HEK293T (cell line): ENCODE measurements at places on chromosomes 11 and 22.

- no peak for DNase-seq
Measured at GRCh38 chr11:16750417-16750816, 12.0 kb downstream of the C11orf58 start.

DNA sequence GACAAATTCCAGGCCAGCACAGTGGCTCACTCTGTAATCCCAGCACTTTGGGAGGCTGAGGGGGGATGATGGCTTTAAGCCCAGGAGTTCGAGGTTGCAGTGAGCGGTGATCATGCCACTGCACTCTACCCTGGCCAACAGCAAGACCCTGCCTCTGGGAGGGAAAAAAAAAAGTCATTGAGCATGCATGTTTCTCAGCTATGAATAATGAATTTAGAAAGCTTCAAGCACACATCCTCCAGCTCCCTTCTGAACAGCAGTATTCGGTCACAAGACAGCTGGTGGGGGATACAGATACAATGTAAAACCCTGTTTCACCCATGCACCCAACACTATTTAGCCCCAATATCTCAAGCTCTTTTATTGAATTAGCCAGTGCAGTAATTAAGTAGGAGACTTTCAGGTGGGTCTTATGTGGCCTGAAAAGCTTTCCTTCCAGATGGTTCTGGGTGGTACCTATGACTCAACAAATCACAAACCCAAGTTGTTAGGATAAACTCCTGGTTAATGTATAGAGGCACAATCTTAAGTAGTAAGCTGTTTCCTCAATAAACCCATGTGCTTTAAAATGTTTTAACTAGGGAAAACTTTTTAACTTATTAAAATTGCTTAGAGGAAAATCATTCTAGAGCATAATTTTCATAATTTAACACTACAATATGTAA is 13.4 kb downstream of the PRDM10 start:
- DNase-seq = no peak

- DNase-seq = no peak
Measured at GRCh38 chr11:18778468-18778867, 13.1 kb downstream of the PTPN5 start.

DNA sequence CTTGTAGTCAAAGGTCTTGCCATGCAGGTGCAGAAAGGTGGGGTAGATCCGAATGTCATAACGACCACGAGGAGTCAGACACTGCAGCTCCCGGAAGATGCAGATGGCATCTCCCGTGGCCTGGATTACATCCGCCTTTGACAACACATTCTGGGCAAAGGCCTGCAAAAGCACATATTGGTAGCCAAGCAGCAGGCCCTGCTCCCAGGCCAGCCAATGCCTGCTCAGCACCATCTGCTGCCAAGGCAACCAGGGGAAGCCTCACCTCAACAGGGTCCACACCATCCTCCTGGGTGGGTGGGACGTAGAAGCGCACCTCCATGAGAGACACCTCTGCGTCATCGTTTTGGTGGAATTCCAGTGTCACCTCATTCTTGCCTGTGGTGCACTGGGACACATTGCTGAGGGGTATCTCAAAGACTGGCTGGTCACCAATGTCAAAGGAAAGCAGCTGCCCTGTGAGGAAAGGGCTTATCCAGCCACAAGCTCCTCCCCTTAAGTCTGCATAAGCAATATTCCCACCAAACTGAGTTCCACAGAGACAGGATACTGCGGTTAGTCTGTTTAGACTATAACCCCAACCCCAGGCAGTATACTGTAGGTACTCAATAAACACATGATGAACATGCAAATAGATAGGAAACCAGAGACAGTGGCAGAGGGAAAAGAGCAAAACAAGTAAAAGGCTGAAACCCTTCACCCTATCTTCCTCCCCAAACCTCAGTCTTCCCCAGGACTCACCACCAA is 2.8 kb downstream of the SSRP1 start:
- DNase-seq = no peak

DNA sequence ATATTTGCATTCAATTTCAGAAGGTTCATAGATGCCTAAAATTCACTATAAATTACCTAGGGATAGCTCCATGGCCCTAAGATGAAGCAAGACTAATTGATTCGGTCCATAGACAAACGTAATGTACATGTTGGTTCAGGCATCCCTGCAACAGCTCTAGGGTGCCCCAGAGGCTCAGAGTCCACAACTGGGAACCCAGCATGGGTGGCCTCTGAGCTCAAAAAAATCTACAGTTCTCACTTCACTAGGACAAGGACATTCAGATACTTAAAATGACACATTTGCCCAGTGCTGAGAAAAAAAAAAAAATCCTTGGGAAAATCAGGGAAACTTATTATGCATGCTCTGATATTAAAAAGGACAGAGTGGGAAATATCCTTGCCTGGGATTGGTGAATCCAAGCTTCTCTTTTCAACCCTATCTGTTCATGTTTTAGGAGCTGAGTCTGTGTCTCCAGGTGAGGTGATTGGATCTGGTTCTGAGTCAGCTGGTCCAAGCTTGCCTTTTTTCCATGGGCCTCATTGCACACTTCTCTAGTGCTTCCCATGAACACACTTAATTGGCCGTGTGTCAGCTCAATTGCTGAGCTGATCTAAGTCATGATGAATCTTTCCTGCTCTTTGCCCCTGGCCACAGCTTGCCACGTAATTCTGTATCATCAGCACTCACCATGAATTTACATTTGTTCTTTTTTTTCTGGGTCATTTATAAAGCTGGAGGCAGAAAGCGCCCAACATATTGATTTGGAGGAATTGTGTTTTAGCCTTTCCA is 116.3 kb upstream of the RCN1 start:
- no peak for DNase-seq
